ENCODE measurements at places on chromosomes 7 and 10.
A peak's percentile ranks its signal among the peaks of the same experiment; 100 is the strongest.

- DNase-seq: no peak
These were observed 36.2 kb downstream of the MPP7 start for GRCh38 chr10:28266449-28267224.

DNA sequence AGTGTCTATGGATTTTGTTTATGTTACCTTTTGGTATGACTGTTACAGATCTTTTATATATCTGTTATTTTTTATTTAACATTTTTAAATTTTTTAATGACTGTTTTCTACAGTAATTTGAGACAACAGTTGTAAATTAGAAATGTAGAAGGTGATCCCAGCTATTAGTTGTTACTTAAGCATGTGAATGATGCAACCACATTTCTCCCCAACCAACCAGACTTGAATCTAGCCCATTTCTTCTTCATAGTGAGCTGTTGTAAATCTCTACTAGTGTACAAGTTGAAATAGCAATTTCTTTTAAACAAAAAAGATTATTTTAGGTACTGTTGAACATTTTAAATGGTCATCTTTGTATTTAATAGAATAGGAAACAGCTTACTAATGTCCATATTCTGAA, 18.0 kb downstream of the TMEM106B start:
- DNase-seq: no peak

- no peak for DNase-seq
These were observed 15.5 kb upstream of the PTTG1IP2 start for GRCh38 chr7:90453931-90454330.

DNA sequence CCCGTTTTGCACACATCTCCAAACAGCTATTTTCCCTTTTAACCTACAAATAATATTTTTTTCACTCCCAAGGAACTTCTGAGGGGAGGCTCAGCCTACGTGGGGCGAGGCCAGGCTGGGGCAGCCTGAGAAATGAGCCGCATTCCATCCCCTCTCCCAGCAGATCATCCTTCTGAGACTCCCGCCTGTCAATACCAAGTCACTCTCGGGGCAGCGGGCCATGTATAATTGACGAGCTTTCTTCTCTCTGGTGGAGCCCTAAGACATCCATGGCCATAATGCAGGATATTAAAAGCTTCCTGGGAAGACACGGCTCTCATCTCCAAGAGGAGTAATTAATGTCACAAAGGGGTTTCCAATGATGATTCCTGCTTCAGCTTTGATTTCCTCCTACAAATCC, 37.8 kb upstream of the CHST15 start:
- no peak for DNase-seq

DNA sequence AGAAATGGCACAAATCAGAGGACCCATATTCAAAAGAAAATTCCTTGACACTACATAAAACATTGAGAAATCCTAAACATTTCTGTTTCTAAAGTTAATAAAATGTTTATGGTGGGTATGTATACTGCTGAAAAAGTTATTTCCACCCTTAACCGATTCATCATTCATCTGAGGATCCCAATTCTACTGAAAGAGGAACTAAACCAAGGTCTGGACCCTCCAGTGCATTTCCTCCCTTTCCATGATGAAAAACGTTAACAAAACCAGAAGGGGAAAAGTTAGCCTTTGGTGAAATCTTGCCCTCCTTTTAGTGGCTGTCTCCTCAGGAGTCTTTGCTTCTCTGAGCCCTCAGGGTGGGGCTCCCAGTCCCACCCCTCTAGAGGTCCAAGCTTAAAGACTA, 144.5 kb upstream of the ASAH2 start:
- no peak for DNase-seq

DNA sequence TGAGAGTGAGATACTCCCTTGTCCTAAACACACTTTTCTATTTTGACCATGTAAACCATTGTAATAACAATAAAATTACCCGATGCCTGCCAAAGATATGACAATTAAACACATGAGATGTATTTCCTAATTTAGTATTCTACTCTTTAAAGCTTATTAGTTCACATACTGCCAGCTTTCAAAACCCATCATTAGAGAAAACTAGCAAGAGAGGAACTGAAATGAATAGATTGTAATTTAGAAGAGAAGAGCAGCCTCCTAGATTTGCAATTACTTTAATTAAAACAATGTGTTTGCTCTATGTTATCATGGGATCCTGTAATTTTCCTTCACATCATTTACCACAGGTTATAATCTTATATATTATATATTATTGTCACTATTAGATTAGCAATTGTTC, 428.2 kb downstream of the THSD7A start:
- no peak for DNase-seq

DNA sequence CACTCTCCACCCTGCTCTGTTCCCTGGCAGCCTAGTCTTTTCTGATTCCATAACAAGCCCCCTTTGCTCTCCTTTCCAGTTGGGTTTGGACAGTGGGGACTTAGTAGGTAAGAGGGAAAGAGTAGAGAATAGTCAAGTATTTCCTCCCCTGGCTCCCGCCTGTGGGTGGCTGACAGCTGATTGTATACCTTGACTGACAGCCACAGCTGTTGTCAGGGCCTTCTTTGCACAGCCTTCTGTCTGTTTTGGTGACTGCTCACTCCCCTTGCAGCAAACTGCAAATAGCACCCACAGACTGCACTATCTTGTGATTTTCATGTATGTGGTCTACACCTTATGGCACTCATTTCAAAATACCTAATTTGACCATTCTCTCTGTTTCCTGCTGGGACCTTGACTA, 486.3 kb downstream of the ACTR3B start:
- no peak for DNase-seq

GRCh38 chr7:41436139-41436538, 266.8 kb downstream of the INHBA start:
- no peak for DNase-seq

- no peak for DNase-seq
These were observed 125.5 kb downstream of the CAMK1D start for GRCh38 chr10:12474727-12475412.

DNA sequence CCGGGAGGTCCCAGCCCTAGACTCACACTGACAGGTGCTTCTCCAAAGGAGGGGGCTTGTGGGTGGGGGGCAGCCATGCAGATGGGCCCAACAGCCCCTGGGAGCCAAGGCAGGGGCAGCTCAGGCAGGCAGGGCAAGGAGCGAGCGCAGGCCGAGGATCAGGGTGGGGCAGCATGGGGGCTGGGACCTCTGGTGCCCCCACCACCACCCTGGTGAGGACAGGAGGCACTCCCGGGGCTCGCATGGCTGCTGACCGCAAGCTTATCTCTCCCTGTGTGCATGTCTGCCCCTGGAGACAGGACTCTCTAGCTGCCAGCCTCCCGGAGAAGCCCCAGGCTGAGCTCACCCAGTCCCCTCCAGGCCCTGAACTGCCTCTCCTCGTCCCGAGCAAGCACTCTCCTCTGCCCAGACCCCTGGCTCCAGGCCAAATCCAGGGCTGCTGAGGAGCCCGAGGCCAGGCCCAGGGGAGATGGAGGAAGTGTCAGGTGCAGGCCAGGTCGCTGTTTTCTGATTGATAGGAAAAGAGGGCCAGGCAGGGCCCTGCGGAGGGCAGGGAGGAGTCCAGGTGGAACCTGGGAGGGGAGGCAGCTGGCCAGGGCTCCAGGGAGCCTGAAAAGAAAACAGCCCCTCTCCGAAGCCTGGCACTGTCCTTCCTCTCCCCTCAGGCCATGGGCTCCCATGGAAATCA, 39.0 kb downstream of the PDGFA start:
- DNase-seq: peak; percentile 67

GRCh38 chr7:72924386-72924732, 536 bp upstream of the POM121 start:
- no peak for DNase-seq

- peak; percentile 52 for DNase-seq
These were observed 45.3 kb downstream of the PRF1 start for GRCh38 chr10:70557086-70557845.

- DNase-seq: no peak
These were observed 49.6 kb upstream of the CSTF2T start for GRCh38 chr10:51748959-51749358.

GRCh38 chr10:96833220-96834001, 1.3 kb downstream of the LCOR start:
- no peak for DNase-seq

DNA sequence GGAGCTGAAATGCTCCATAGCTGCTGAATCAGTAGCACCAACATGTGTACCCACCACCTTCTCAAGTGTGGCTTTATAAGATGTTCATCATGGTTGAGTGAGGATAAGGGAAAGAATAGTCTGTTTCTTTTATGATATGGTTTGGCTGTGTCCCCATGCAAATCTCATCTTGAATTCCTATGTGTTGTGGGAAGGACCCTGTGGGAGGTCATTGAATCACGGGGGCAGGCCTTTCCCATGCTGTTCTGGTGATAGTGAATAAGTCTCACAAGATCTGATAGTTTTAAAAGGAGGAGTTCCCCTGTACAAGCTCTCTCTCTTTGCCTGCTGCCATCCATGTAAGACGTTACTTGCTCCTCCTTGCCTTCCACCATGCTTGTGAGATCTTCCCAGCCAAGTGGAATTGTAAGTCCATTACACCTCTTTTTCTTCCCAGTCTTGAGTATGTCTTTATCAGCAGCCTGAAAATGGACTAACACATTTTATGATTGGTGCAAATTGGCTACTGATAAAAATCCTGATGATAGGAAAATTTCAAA, 799.9 kb downstream of the TNS3 start:
- no peak for DNase-seq

DNA sequence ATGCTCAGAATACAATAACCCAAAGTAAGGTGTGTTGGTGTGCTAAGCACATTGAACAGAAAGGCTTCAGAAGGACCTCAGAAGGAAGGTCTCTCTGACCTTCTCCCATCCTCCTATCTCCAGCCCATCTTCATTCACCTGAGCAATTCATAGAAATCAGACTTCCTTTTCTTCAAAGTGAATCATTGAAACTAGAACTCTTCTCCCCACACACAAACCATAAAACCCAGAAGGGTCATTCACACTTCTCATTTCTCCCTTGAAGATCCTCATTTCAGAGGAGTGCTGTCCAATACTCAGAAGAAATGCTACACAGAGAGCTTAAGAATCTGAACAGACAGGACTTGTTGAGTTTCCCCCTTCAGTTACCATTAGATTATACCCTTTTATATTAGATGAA, 89.5 kb downstream of the VWDE start:
- DNase-seq: no peak

DNA sequence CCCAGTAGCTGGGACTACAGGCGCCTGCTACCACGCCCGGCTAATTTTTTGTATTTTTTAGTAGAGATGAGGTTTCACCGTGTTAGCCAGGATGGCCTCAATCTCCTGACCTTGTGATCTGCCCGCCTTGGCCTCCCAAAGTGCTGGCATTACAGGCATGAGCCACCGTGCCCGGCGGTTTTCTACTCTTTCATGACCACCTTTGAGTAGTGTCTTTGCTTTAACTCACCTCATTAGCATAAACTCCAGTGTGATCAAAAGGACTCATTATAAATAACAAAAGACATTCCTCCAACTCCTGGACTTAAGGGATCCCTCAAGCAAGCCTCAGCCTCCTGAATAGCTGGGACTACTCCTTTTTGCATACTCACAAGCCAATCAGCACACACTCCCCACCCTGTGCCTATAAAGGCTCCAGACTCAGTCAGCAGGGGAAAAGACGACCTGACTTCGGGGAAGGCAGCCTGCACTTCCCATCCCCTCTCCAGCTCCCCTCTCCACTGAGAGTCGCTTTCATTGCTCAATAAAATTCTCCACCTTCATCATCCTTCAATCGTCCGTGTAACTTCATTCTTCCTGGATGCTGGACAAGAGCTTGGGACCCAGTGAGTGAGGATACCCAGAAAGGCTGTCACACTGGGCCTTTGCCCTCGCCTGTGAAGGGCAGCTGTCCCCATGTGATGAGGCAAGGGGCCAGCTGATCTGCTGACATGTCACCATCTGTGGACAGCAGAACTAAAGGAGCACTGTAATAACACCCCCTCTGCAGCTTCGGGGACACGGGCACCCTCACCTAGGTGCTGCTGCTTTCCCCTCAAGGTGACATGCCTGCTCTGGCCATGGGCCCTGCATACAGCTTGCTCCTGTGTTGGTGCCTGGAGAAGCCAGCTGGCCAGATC, 35.0 kb upstream of the EIF4H start:
- no peak for DNase-seq

DNA sequence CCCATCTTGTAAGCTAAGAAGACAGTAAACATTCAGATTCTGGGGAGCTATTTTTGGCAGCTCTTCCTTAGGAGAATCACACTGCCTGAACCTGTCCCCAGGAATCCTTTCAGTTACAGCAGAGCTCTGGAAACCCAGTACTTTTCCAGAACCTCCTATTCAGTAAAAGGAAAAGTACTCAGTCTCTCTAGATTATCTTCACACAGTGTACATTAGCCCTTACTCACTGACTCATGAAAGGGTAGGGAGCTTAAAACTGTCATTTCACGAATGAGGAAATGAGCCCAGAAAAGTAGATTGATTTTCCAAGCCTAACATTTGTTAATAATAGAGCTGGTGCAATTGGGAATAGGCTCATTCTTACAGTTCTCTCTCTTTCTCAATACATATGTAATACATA, 3.9 kb upstream of the CNNM1 start:
- no peak for DNase-seq

GRCh38 chr10:114669648-114670047, 11.6 kb upstream of the ABLIM1 start:
- no peak for DNase-seq

DNA sequence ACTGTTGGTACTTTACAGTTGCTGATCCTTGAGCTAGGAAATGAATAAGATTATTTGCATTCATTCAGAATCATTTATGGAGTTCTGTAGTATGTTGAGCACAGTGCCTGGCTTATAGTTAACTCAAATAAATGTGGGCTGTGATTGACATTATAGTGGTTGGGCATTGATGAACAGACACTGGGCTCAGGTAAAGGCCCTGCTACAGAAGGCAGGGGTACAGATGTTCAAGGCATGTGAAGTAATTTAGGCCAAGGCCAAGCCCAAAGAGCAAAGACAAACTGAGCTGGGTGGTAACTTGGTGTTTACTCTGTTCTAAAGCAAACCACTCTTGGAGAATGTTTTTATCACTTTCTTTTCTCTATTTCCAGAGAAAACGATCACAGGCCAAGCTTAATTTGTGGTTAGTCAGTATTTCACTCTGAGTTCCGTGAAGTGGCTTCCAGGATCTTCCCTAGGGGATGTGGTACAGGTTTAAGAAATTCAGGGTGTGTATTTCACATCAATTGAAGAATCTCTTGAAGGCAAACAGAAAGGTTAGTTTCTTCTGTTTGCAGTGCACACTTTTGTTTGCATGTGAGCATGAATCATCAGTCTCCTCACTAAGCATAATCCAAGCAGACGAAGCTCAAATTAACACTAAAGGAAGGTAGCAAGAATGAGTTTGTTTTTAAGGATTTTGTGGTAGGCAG, 113.9 kb upstream of the PRR15 start:
- DNase-seq: no peak

- no peak for DNase-seq
These were observed 35.4 kb downstream of the CDCA7L start for GRCh38 chr7:21910253-21910652.

Measured in upper lobe of right lung (tissue), 1 donor.